ENCODE measurements at places on chromosomes 6 and 20. TPM values are rescaled to one million over a fixed set of nuclear protein-coding genes. Genes with fewer than 3 reads are reported as not detected.

SRSF6 gene
- 128 TPM for total RNA-seq

HUS1B gene
- total RNA-seq = 0.36 TPM

BTNL2 gene
- not detected for total RNA-seq

FLRT3 gene
- 22.2 TPM for total RNA-seq

GRCh38 chr6:56657354-56657753 lies 14.7 kb upstream of the DST start:
- no peaks in the 10 kb centered on the region for H3K4me1 ChIP-seq
- no peak overlapping the region for H3K27ac ChIP-seq
- H3K27me3 ChIP-seq = no peaks in the 10 kb centered on the region
- no peak overlapping the region for H3K4me3 ChIP-seq
- no peaks in the 10 kb centered on the region for H3K36me3 ChIP-seq

- H3K4me1 ChIP-seq = no peaks in the 10 kb centered on the region
- H3K27ac ChIP-seq = no peak overlapping the region
- no peaks in the 10 kb centered on the region for H3K27me3 ChIP-seq
- no peaks in the 10 kb centered on the region for H3K36me3 ChIP-seq
These were observed 573.6 kb downstream of the MMUT start for GRCh38 chr6:48889429-48889828.

- no peak for DNase-seq
- H3K27me3 ChIP-seq = peaks cover 39% of the 10 kb centered on the region
- H3K27ac ChIP-seq = no peak overlapping the region
- H3K4me1 ChIP-seq = no peaks in the 10 kb centered on the region
- H3K4me3 ChIP-seq = no peak overlapping the region
These were observed 196.9 kb upstream of the ZNF184 start for GRCh38 chr6:27669624-27670301.

- H3K4me3 ChIP-seq = no peak overlapping the region
- peaks cover 9% of the 10 kb centered on the region for H3K4me1 ChIP-seq
- H3K36me3 ChIP-seq = no peaks in the 10 kb centered on the region
- H3K27ac ChIP-seq = no peak overlapping the region
- DNase-seq = no peak
- H3K27me3 ChIP-seq = no peaks in the 10 kb centered on the region
These were observed 41.9 kb downstream of the FOXP4 start for GRCh38 chr6:41588111-41588510.

DNA sequence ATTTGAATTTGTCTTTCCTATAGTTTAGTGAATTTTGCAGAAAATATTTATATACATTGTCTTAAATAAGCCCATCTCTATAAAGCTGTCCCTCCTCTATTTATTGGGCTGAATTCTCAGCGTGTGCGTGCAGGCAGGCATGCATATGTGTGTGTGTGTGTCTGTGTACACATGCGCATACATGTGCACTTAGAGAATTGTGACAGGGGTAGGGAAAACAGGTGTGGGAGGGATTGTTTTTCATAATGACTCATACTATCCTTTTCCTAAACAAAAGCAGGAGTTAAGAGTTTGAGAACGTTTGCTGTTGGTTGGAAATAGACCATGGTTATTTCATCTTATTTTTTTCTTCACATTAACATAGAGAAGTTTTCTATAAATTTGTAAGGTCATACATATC lies 43.4 kb upstream of the FABP7 start:
- H3K36me3 ChIP-seq = no peaks in the 10 kb centered on the region
- no peak overlapping the region for H3K4me3 ChIP-seq
- DNase-seq = no peak
- no peaks in the 10 kb centered on the region for H3K4me1 ChIP-seq
- H3K27me3 ChIP-seq = no peaks in the 10 kb centered on the region

- no peak for DNase-seq
- no peaks in the 10 kb centered on the region for H3K4me1 ChIP-seq
- peaks cover 3% of the 10 kb centered on the region for H3K27me3 ChIP-seq
- no peak overlapping the region for H3K4me3 ChIP-seq
- H3K27ac ChIP-seq = no peak overlapping the region
- no peaks in the 10 kb centered on the region for H3K36me3 ChIP-seq
These were observed 94.9 kb downstream of the RFX6 start for GRCh38 chr6:116971959-116972358.
